ENCODE measurements at places on chromosomes 7 and 10. TPM values are rescaled to one million over a fixed set of nuclear protein-coding genes. Genes with fewer than 3 reads are reported as not detected.

The FANK1 gene
- total RNA-seq = 2.3 TPM

The ADAM8 gene
- total RNA-seq = not detected

The SMO gene
- 4.2 TPM for total RNA-seq

The COMMD3 gene
- total RNA-seq = 57.7 TPM

The SLC26A4 gene
- 0.65 TPM for total RNA-seq

The SUFU gene
- total RNA-seq = 4.8 TPM

The LOXL4 gene
- 14.3 TPM for total RNA-seq

The EEPD1 gene
- 5.7 TPM for total RNA-seq

The ATE1 gene
- 39.9 TPM for total RNA-seq

The ATOH7 gene
- not detected for total RNA-seq

The GLUD1 gene
- total RNA-seq = 137 TPM

The ZRANB1 gene
- 19.6 TPM for total RNA-seq

The AKR1C3 gene
- total RNA-seq = 169 TPM

The GDF2 gene
- total RNA-seq = not detected

The C10orf71 gene
- not detected for total RNA-seq

The COG5 gene
- total RNA-seq = 53.1 TPM

The NEUROD6 gene
- total RNA-seq = not detected

The HMX2 gene
- not detected for total RNA-seq

The LRRC4 gene
- not detected for total RNA-seq

The ELN gene
- total RNA-seq = 101 TPM

The ATRNL1 gene
- 7.3 TPM for total RNA-seq

The PPP1R17 gene
- total RNA-seq = not detected

The SORBS1 gene
- 0.74 TPM for total RNA-seq

The ZPBP gene
- total RNA-seq = not detected

The STEAP4 gene
- total RNA-seq = 2.1 TPM

The COL28A1 gene
- 0.09 TPM for total RNA-seq

The PRKAR2B gene
- total RNA-seq = 6.9 TPM

The TRIM50 gene
- total RNA-seq = not detected

The HOXA5 gene
- total RNA-seq = 2.4 TPM

The HECW1 gene
- 3.6 TPM for total RNA-seq

The PLAC9 gene
- total RNA-seq = 78.7 TPM

The EPHA1 gene
- not detected for total RNA-seq

The KBTBD2 gene
- 18.2 TPM for total RNA-seq

The C7orf57 gene
- total RNA-seq = 0.09 TPM

The TNS3 gene
- 28.3 TPM for total RNA-seq

The TMEM229A gene
- total RNA-seq = 3.8 TPM

The ZDHHC4 gene
- 63.8 TPM for total RNA-seq

The STOX1 gene
- 0.09 TPM for total RNA-seq

The OR9A2 gene
- not detected for total RNA-seq

The GOLGA7B gene
- total RNA-seq = not detected

The SHTN1 gene
- 9.2 TPM for total RNA-seq

The CLCN1 gene
- 0.16 TPM for total RNA-seq

The ZNF425 gene
- total RNA-seq = 4.3 TPM

The PYROXD2 gene
- total RNA-seq = 10.2 TPM

The DPCD gene
- total RNA-seq = 46.3 TPM

The EN2 gene
- not detected for total RNA-seq

The ZP3 gene
- 0.63 TPM for total RNA-seq

The INMT gene
- total RNA-seq = 219 TPM

The AKR1C1 gene
- 116 TPM for total RNA-seq

The WDFY4 gene
- not detected for total RNA-seq

The WNT8B gene
- not detected for total RNA-seq

The TAS2R41 gene
- total RNA-seq = not detected

Measured in fibroblast of the aortic adventitia (primary cell).